CD4-positive, alpha-beta T cell treated with Interleukin-21 for 1 hour (primary cell): ENCODE measurements at places on chromosomes 3 and 15.
A peak's percentile ranks its signal among the peaks of the same experiment; 100 is the strongest.

GRCh38 chr15:99100245-99101173 lies 4.4 kb upstream of the SYNM start:
- DNase-seq = peak; percentile 39

DNA sequence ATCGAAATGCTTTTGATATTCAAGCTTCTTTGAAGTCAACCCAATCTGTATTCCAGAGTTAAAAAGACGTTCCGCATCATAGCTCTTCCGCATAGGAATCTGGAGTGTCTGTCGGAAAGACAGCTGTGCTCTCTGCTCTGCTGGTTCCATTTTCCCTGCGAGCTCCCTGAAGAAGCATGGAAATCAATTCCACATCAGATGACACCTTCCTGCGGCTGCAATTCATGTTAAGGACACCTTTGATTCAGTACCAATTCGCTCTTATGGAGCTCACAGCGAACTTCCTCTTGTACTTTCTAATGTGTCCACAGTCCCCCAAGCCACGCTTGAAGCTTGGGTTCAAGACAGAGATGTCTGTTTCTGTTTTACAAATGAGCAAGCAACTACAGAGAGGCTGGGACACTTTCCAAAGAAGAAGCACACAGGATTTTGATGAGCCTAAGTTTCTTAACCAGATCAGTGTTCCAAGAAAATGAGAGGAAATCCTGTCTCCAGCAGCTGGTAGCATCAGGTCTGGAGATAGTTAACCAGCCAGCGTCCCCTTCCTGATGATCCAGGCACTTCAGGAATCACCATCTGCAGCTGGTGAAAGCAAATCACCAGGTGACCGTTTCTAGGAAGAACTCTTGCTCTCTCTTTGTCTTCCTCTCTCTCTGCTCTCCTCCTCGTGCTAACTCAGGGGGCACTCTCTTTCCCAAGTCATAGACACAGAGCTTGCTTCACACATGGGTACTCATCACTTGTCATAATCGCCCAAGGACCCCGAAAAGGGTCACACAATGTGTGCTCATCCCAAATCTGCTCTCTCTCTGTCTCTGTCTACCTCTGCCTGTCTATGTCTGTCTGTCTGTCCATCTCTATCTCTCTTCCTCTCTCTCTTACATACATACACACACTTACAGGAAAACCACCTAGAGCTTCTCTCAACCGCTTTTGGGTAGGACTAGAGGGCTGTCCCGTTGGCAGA lies 281.8 kb downstream of the FAM43A start:
- DNase-seq = no peak

DNA sequence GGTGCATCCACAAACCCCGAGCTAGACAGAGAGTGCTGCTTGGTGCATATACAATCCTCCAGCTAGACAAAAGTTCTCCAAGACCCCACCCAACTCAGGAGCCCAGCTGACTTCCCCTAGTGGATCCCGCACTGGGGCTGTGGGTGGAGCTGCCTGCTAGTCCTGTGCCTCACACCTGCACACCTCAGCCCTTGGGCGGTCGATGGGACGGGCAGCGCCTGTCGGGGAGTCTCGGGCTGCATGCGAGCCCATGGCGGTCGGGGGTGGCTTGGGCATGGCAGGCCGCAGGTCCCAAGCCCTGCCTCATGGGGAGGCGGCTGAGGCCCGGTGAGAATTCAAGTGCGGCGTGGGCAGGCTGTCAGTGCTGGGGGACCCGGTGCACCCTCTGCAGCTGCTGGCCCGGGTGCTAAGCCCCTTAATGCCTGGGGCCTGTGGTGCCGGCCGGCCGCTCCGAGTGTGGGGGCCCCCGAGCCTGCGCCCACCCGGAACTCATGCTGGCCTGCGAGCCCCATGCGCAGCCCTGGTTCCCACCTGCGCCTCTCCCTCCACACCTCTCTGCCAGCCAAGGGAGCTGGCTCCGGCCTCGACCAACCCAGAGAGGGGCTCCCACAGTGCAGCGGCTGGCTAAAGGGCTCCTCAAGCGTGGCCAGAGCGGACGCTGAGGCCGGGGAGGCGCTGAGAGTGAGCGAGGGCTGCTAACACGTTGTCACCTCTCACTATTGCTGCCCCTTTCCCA lies 31.0 kb downstream of the ZNF589 start:
- no peak for DNase-seq

DNA sequence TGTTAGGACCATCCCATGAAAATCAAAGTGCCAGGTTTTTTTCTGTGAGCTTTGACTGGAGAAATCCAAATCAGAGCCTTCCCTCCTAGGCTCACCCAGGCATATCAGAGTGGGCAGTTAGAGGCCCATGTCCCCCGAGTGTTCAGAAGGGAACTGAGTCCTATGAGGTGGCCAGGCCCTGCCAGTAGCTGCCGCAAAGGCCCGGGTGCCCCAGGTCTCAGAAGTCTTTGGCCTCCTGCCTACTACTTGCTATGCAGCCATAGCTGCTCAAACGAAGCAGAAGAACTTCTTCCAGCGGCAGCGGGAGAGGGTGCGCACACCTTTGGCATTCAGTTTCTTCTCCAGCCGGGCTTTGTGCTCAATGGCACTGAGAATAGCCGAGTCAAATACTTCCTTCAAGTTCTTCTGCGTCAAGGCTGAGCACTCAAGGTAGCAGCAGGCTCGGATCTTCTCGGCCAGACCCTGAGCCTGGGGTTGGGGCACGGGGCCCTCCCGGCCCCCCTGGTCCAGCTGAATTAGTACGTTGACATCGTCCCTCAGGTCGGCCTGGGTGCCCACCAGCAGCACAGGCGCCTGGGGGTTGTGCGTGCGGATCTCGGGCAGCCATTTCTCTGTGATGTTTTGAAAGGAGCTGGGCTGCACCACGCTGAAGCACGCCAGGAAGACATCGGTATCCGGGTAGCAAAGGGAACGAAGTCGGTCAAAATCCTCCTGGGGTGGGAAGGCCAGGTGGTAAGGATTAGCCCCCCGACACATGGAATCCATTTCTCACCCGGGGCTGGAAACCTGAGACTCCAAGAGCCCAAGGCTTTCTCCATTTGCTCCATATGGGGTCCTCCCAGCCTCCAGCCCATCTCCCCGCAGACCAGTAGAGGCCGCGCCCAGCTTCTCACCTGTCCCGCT lies 992 bp downstream of the RHOV start:
- no peak for DNase-seq
